ENCODE measurements at places on chromosomes 16 and 17.

DNA sequence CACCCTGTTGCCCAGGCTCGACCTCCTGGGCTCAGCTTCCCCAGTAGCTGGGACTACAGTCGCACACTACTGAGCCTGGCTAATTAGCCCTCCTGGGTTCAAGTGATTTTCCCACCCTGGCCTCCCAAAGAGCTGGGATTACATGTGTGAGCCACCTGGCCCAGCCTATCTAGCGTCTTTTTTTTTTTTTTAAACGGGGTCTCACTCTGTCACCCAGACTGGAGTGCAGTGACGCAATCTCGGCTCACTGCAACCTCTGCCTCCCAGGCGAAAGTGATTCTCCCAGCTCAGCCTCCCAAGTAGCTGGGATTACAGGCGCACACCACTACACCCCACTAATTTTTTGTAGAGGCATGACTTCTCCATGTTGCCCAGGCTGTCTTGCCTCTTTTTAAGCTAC lies 33.3 kb downstream of the GLG1 start:
- no peak for DNase-seq

DNA sequence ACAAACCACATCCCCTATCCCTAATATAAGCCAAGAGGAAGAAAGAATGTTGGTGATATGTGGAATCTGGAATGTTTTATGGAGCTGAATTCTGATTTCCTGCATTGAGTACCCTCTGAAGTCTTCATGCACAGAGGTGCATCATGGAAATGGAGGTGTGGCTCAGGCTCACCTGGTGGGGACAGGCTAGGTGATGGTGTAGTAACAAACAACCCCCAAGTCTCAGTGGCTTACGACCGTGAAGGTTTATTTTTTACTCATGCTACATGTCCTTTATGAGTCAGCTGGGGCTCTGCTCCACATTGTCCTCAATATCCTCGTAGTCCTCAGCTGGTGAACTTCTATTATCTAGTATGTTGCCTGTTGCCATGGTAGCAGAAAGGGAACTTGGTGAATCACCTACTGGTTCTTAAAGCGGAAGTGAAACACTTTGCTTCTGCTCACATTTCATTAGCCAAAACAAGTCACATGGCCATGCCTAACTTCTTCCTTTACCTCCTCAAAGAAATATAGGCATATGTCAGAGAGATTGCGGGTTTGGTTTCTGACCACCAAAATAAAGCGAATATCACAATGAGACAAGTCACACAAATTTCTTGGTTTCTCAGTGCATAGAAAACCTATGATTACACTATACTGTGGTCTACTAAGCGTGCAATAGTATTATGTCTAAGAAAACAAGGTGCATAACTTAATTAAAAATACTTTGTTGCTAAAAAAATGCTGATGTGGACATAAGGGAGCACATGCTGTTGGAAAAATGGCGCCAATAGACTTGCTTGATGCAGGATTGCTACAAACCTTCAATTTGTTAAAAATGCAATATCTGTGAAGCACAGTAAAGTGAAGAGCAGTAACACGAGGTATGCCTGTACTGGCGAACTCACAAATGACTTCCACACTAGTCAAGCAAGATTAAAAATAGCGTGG lies at the start of gene PMFBP1:
PMFBP1 (minus strand) TSS at position 51 of the 930 bp plus-strand sequence. CDS start 947 bp downstream, outside the sequence.
- DNase-seq: peak; percentile 97

GRCh38 chr17:66730461-66730923 lies 104.4 kb upstream of the CACNG5 start:
- no peak for DNase-seq

GRCh38 chr17:1467898-1468492 lies 12.0 kb upstream of the CRK start:
- DNase-seq: no peak

DNA sequence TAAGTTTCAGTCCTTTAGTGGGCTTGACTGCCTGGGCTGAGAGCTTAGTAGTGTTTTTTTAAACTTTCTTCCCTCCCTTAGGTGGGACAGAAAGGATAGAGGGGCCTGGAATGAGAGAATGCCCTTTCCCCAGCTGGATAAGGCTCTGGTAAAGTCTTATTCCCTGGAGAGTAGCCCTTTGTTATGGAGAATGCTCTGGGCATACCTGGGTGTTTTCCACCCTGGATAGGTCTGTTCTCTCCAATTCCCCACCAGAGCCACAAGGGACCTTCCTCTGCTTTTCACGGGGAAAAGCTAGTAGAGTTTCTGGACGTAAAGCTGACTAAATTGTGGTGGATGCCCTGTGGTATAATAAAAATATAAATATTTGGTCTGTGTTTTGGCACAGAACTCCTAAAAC lies 164.1 kb downstream of the HS3ST4 start:
- DNase-seq: no peak

DNA sequence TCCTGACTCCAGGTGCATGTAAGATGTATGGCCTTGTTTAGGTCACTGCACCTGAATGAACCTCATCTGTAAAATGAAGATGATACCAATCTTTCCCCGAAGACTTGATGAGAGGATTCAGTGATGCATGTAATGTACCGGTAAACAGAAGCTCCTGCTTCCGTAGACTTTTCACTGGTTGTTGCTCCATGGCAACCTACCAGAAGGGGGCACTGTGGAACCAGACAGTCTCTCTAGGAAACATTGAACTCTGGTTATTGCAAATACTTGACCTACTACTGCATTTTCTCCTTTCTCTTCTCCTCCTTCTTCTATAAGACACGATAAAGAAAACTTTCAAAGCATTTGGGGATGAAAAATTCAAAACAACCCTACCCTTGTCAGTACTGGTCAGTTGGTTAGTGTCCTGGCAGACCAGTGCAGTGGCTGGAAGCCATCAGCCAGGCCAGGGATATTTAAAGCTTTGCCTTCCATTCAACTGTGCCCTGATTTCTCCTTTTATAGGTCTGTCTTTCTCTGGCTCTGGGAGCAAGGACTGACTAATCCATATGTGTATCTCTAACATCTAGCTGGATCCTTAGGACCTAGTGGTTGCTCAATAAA lies 667.4 kb upstream of the SALL1 start:
- DNase-seq: peak; percentile 78

DNA sequence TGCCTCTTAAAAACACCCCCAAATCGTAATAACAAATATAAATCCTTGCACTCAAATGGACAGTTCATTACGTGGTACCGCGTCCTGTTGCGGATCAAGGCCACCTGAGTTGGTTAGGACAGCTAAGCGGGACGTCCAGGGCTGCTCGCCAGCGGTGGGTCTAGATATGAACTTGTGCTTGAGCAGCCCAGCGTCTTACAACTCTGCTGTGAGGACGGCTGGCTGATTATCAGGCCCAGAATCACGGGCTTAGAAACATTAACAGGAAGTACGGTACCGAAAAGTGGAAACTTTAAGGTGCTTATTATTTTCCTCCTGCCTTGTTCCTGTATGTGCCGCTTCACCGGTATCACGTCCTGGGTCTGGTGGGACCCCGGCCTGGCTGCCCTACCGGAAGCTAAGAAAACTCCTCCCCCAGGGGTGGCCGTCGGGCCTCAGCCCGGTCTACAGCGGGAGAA lies 832 bp upstream of the SRRM2 start:
- peak; percentile 88 for DNase-seq

- no peak for DNase-seq
These were observed 26.2 kb downstream of the ADAMTS18 start for GRCh38 chr16:77408607-77409006.

GRCh38 chr16:84864326-84864955 lies 44.7 kb downstream of the CRISPLD2 start:
- no peak for DNase-seq

- no peak for DNase-seq
These were observed 2.8 kb downstream of the NLK start for GRCh38 chr17:28045304-28045703.

DNA sequence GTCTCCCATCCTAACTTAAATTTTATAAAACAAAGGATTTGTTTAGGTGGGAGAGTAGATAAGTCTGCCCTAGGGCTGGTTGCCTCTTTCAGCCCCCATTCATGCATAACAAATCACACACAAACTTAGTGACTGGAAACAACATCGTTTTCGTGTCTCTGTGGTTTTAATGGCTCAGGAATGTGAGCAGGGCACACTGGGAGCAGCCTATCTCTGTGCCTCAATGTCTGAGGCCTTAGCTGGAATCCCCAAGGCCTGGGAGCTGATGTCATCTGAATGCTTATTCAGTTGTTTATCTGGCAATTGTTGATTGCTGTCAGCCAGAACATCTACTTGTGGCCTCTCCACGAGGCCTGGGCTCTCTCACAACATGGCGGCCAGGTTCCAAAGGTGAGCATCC lies 101.9 kb upstream of the HSBP1 start:
- no peak for DNase-seq

- DNase-seq: peak; percentile 29
These were observed 3.6 kb downstream of the MAP2K4 start for GRCh38 chr17:12024327-12024726.

DNA sequence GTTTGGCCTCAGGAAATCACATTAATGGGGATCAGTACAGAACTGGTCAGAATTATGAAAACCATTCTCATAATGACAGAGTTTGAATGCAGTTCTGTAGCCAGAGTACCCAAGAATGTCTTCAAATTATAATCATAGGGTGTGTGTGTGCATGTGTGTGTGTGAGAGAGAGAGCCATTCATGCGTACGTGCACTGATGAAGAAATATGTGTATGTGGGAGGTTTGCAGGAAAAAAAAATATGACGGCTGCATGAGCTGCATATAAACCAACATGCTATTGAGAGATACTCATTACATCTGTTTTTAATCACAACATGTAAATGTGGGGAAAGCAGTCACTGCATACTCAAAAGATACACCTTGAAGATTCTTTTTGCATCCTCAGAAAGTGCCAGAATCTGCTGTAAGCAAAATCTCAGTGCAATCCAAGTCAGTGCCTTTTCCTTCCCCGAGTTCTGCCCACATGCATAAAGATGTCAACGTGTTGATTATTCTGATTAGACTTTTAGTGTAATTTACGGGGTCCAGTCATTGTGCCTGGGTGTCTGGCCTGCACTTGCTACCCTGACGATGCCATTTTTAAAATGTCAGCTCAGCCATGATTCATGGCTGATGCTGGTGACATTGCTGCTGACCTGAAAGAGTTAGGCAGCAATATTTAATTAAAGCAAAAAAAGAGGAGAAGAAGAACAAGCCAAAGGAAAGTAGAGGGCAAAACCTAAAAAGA lies 378.7 kb upstream of the ZFHX3 start:
- no peak for DNase-seq

DNA sequence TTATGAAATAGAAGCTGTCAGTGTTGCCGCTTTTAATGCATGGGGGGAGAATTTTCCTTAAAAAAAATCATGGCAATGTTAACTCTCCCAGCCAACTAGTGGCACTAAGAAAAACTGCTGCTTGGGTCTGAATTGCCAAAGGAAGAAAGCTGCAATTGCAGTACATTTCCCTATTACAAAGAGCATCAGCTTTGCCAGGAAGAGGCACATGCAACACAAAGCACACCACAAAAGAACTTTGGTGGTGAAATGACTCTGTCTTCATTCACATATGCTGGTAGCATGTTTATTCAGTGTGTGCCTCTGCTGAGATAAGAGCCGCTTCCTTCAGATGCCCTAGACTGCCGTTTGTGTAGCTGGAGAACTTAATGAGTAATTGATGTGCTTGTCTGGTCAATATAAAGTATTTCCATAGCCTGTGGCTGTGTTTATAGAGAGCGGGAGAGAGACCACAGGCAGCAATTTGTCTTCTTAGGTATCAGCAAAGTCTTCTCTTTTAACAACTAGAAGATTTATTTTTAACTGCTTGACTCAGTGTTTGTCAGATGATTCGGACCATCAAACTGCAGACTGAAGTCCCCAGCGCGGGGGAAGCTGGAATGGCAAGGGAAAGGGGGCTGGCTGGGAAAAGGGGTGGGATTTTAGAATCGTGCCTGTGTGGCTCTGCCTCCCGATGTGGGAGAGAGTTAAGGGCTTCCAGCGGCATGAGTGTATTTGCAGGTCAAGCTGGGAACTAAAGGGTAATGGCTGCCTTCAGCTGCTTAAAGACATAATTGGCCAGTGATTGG lies 115.1 kb downstream of the MRTFB start:
- DNase-seq: peak; percentile 80

DNA sequence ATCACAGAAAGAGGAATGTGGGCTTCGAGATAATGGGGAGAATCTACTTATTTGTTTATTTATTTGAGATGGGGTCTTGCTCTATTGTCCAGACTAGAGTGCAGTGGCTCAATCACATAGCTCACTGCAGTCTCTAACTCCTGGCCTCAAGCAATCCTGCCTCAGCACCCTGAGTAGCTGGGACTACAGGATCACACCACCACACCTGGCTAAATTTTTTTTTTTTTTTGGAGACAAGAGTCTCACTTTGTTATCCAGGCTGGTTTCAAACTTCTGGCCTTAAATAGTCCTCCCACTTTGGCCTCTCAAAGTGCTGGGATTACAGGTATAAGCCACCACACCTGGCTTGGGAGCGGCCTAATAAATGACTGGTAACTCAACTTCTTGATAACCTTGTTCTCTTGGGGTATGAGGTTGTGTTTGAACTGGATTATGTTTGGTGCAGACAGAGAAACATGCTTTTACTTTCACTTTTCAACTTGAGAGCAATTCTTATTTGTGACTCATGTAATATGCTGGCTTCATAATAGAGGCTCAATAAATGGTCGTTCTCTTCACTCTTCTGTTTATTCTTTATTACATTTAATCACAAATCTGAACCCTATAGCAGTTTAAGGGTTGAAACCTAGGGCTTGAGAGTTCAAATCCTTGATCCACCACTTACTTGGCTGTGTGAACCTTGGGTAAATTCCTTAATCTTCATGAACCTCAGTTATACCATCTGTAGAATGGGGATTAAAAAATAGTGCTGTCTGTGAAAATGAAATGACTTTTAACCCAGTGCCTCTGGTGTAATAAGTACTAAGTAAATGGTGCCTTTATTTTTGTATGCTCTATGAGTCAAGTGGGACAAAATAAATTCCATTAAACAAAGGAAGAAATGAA lies 129.1 kb upstream of the HS3ST2 start:
- DNase-seq: peak; percentile 34

DNA sequence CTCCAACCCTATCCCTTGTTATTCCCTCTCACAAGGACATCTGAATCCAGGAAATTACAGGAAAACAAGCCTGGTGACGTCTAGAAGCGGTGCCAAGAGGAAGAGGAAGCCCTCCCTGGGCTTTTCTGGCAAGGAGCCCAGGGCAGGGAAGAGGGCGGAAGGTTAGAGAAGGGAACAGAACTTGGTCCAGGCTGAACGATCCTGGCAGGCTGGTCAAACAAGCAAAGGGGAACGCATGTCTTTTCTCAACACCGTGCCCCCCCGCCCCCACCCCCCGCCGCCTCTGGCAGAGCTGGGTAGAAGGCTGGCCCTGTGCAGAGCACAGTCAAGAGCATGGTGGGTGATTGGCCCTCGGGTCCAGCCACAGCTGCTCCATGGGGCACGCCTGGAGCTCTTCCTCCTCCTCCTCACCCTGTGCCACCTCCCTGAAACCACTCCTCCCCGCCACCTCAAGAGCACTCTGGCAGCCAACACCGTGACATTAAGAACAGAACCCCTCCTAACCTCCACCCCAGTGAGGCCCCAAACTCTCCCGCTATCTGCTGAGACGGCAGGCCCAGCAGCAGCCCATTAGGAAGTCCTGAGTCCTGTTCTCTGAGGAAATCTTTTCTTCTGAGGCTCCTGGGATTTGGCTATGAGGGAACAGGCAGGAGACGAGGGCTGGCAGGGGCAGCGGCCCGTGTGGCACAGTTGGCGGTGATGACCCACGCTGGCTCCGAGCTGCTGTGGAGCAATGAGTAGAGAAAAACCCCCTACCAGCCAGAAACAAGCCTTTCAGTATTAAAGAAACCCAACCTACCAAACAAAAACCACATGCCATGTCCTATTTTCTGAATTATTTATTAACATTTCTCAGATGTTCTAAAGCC lies 7.3 kb downstream of the C16orf86 start:
- DNase-seq: peak; percentile 61

Measured in DMS53 (cell line).